ENCODE measurements at places on chromosomes 7 and 10. TPM values are rescaled to one million over a fixed set of nuclear protein-coding genes. Genes with fewer than 3 reads are reported as not detected.
A peak's percentile ranks its signal among the peaks of the same experiment; 100 is the strongest.

The NKX1-2 gene
- total RNA-seq: not detected

The RGR gene
- total RNA-seq: not detected

The CDC14C gene
- total RNA-seq: not detected

DNA sequence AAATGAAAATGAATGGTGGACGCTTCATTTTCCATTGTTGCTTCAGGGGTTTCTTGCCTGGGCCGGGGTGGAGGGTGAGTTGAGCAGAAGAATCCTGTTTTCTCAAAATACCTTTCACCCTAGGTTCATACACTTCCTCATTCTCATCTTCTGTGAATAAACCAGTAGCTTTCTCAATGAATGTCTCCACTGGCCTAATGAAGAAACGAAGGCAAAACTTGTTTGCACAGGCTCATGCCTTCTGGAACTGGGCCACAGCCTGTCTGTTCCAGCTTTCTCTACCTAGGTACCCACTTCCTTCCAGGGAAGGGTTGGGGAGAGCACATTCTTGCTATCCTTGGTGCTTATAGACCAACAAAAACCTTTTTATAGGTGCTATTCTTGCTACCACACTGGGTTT, 21.3 kb downstream of the STMP1 start:
- DNase-seq: no peak

- DNase-seq: no peak
Observed at GRCh38 chr7:91031757-91032156, 232.5 kb upstream of the FZD1 start.

DNA sequence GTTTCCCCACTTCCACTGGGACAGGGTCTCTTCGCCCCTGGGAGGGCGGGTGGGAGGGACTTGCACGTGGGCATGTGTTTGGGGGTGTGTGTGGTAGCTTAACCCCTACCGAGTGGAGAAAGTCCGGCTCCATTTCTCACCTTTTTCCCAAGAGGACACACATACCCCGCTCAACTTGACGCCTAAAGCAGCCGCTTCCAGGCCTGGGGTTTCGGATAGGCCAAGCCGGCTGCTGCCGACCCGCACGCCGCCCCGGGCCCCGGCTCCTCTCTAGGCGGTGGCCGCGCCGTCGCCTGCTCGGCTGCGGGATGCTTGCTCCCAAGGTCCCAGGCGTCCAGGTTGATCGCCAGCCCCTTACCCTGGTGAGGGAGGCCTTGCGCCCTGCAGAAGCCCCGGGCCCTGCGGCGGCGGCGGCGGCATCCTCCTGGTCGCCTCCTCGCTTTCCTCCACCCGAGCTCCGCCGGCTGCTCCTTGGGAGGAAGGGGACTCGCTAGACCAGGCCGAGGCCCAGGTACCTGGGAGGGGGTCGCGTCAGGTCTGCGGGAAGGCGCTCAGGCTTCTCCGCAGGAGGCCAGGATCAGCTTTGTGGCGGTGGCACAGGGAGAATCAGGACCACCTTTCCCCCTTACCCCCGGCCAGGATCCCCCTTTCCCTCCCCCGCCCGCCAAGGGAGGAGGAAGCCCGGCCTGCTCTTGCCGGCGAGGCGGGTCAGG, 3.2 kb upstream of the GATA3 start:
- no peak for DNase-seq

GRCh38 chr7:12570534-12571461, at the start of gene SCIN:
TSS of gene SCIN (plus strand) at chr7:12570720. CDS start at chr7:12570787, 67 bp downstream.
- DNase-seq: peak; percentile 23

DNA sequence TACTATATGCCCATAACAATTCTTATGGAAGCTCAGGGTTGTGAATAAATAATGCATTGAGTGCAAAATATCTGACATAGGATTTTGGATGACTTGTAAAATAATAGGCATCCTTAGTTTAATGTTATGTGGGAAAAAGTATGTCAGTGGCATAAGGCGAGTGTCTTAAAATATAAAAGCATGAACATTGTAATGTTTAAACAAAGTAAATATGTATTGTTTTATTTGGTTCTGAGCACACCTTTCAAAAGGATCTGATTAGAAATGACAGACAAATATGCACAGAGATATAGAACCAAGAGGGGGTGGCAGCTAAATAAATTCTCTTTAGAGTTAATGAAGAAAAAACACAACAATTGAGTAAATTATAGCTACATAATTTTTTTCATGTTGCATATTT, 51.3 kb upstream of the FOXP2 start:
- no peak for DNase-seq

DNA sequence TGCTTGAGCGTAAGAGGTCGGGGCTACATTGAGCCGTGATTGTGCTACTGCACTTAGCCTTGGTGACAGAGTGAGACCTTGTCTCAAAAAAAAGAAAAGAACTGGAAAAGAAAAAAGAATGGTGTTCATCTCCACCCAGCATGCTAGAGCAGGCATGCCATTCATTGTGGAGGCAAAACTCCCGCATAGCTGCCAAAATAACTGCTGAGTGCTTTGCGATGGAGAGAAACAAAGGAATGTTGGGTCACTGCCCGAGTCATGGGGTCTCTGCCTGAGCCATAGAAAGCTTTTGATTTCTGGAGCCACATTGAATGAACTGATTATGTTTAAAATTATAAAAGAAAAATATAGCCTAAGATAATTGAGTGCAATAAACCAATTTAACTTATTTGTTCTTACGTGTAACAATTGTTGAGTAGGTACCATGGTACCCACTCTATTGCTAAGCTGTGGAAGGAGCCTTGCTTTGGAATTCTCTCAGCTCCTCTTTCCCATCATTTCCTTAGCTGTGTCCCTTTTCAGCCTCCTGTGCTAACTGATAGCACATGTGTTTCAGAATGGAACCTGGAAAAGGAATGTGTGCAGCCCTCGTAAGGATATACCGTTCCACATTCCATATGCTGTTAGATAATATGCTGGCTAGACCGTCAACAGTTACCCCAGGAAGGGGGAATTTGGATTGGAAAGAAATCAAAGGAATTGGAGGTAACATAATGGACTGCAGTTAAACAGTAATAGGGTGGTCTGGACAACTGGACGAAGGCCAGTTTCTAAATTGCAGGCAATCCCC, 99.0 kb downstream of the KIAA1217 start:
- no peak for DNase-seq

DNA sequence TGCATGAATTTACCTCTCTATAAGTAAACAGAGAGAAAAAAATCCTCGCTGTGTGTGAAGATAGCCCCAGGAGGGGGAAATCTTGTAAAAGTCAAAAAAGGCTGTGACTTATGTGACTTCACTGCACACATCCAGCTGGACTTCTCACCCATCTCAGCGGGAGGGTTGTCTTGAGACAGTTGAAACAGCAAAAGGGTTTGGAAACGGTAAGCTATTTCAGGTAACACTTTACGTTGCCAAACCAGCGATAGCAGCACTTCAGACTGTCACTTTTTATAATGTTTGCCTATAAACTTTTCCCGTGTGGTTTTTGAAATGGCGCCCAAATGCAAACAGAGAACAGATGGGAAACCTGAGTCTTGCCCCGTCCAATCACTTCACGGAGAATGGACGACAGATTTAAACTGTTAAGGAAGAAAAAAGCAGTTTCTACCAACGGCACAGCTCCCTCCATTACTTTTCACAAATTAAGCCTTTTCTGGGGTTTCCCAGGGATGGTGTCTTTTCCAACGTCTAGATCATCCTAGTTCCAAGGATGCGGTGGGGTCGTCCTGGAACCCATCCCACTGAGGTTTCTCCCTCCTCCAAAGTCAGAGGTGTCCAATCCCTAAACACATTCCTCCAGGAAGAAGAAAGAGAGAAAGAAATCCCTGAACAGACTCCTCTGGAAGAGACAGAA, 25.2 kb downstream of the FGFR2 start:
- DNase-seq: no peak

DNA sequence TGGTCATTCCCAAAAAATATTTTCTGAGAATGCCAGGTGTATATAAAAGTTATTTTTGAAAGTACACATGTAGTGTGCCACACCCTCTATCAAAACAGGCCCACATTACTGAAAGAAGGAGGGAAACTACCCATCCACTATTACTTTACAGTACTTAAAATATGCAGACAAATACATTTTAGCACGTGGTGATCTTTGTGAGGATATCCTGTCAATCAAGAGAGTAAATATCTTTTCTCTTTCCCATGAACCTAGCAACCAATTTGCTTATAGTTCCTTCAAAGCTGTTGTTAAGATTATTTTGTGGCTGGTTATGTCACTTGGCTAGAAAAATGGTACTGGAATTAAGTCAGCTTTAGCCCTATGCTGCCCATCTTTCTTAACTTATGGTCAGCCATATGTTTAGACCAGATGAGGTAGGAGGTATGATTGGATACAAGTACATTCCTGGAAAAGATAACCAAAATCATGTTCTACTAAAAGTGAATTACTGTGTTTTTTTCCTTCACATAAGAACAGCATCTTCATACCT, 70.1 kb downstream of the AUTS2 start:
- no peak for DNase-seq

DNA sequence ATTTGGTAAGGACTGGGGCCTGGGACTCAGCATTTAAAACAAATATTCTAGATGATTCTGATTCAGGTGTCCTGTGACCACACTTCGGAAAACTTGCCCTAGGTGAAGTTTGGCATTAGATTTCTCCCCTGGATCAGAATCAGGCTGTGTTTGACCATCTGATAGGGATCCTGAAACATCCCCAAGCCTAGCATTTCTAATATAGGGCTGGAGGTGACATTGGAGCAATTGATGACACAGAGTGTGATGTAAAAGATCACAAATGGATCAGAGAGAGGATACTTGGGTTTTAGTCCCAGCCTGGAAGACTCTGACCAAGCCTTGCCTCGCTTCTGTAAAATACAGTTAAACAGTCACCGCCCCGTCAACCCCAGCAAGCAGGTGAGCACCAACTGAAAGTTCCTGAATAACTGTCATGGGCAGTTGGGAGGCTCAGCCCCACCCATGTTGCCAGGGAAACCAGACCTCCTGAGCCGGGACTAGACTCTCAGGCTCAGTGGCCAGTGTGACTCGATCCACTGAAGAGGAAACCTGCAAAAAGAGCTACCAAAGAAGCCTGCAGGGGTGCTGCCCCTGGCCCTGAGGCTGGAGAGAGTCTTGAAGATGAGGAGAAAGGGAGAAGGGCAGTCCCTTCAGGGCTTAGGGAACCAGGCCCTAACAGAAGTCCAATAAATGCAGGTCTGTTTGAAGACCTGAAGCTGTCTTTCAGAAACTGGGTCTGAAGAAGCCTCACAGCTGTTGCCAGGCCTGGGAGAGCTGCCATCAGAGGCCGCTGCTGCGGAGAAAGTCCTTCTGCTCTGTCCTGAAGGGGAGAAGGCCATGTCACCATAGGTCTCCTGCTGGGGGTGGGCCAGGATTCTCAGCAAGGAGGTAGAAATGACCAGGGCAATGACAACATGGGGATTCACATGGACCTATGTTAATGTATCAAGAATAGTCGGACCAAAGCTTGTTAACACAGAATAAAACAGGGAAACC, 126.1 kb upstream of the KCNMA1 start:
- no peak for DNase-seq

DNA sequence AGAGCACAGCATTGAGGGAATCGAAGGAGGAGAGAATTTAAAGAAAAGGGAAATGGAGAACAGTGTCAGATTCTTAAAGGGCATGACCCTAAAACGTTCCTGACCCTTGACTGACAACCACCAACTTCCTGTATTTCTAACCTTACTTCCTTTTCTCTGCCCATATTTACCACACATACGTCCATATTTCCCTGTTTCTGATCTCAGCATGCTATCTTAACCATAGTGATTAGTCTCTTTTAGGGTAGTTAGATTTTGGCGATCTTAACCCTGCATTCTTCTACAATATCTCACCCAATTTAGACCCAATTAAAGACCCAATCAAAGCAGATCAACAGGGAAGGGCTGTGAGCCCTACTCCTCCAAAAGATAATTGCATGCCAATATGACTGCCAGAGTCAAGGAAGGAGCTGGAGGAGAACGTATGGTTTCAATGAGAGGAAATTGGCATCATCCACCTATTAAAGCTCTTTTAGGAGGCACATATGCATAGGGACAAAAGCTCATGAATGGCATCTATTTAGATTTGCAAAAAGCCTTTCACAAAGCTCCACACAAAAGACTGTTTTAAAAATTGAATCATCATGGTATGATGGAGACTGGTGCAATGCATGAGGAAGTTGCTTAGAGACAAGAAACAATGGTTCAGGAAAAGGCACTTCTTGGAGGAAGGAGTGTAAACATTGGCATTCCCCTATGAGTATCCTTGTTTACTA, 49.0 kb upstream of the ARHGAP12 start:
- DNase-seq: no peak

DNA sequence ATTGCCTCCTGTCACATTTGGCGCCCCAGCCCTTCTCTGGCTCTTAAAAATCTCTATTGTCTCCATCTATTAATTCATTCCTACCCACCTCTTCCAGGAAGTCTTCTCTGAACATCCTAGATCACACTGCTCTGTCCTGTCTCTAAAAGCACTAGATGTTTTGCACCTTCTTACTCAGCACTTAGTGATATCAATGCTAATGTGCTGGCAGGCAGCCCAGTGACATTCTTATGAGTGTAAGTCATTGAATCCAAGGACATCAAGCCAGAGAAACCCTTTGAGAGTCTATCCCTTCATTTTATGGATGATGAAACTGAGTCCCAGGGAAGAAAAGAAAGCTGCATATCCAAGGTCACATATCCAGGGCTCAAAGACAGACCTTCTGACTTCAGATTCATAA, 48.3 kb upstream of the PAX2 start:
- DNase-seq: no peak

DNA sequence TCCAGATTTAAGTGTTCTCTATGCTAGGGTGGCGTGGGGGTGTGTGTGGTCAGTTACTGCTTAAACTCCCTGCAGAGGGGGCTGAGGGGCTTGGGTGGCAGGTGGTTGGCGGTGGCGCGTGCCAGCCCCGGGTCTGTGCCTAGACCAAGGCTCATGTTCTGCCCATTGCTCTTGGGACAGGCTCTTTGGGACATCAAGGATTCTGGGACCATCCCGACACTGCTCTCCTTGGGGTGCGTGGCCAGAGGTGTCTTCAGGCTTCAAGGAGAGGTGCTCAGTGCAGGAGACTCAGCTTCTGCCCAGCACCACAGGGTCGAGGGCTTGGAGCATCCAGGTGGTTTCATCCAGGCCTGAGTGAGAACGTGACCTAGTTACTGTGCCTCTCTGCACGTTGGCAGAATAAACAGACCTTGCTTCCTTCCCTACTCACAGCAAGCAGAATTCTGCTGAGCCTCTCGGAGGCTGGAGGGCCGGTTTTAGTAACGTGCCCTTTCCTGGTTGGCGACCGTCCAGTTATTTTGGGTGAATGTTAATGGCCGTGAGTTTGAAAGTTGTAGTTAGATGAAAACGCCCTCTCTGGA, 39.9 kb downstream of the CAMK1D start:
- no peak for DNase-seq

GRCh38 chr7:47669901-47670384, 88.0 kb upstream of the TNS3 start:
- no peak for DNase-seq

DNA sequence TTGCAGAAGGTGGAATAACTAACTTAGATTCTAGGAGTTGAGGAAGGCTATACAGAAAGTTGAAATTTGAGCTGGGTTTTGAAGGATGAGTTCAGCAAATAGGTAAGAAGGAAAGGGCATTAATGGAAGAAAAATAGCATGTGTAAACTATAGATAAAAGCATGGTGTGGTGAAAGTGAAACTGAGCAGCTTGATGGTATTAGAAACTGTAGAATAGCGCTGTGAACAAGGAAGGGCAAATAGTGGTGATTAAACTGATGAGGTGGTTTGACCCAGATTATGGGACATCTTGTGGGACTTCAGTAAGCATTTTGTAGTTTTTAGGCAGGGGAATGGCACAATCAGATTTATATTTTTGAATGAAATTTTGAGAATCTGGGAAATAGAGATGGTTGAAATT, 90.5 kb downstream of the EXOC6 start:
- DNase-seq: no peak

GRCh38 chr10:69579464-69580060, 6.3 kb upstream of the NEUROG3 start:
- no peak for DNase-seq

Data from T-cell (primary cell).